ENCODE measurements at places on chromosomes 3 and 15.

DNA sequence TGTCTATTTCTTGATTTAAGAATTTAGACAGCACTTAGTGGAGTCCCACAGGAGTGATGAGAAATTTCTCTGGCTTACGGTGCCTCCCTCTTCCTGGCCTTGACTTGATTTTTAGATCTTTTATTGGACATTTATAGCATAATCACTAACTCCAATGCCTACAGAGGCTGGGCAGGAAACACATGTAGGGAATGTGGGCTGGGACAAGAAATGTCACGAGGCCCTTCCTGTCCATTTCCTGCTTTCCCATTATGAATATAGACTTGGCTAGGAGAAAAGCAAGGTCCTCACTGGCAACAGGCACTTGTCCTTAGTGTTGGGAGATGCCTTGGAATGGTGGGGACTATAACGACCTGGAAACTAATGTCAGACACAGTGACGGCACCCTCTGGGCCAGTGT, 100.3 kb downstream of the MYLK start:
- DNase-seq: no peak

DNA sequence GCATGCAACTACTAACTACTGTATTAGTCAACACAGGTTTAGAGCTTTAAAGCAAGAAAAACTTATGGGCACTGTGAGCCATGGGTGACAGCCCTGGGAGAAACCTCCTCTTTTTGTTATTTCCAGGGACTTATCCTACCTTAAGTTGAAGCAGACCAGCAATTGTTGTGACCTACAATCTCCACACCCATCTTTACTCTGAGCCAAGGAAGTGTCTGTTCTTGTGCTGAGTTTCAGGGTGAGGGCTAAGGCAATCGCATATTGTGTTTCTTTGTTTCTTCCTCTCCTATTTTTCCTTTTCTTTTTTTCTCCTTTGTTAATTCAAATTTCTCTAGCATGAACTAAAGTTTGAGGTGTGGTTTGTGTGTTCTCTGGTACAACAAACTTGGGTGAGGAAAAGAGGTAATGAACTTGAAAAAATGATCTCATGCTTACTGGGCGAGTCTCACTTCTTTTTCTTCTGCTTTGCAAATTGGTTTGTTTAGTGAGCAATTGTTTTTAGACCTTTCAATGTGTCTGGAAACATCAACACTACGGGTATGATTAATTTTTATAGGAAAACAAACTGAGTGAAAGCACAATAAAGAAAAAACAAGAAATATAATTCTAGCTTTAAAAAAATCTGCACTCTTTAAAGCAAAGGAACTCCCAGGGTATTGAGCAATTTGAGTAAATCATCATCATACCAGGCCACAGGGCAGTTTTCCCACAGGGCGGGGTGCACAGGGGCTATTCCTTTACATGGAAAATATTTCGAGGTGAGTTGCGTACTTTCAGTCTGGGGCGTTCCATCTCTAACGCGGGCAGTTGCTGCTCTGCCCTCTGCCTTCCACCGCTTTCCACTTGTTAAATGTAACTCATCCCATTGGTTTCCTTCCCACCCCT, 2.7 kb downstream of the UPK1B start:
- DNase-seq: no peak

DNA sequence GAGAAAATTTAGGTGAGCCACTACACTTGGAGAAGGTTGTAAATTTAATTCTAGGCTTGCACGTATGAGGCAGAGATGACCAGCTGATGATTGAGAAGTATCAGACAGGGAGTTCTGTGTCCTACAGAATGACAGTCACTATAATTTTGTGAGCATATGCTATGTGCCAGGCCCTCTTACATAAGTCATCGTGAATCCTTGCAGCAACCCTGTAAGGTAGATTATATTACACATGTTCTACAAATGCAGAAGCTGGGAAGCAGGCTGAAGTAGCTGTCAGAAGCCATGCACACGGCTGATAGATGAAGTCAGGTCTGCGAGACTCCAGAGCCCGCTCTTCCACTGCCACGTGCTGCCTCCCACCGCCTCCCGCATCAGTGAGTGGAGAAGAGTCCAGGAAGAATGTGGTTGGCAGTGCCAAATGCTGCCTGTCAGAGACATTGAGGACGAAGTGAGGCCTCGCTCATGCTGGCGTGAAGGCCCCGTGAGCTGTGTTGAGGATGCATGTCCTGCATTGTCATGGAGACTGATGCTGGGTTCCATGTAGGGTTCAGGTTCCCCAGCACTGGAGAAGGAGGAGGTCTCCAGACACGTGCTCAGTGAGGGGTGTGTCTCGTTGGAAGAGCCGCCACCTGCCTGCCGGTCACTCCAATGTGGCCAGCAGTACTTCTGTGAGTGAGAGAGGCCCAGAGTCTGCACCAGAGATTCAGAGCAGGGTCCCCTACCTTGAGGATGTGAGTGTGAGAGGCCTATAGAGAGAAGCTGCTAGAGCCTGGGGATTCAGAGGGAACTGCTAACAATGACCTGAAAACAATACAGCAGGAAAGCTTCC, 123.3 kb upstream of the PLXNA1 start:
- DNase-seq: no peak

DNA sequence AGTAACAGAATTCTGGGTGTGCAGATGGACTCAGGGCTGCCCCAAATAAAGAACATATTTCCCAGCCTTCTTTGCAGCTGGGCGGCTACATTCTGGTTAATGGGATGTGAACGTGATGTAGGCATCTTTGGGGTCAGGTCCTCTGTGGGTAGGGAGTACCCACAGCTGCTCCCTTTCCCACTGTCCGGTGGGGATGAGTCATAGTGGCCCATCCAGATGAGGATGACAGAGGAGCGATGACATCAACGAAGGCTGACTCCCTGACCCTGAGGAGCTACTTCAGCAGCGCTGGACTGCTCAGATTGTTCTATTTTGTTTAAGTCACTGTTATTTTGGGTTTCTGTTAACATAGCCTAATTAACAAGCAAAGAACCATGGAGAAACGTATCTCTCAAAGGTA, 38.0 kb downstream of the SRPRB start:
- no peak for DNase-seq

GRCh38 chr15:40481341-40482074, 10.7 kb downstream of the CHST14 start:
- no peak for DNase-seq

- DNase-seq: no peak
These were observed 261.8 kb upstream of the CBLB start for GRCh38 chr3:106130384-106131198.

GRCh38 chr3:38235466-38235865, 30.1 kb upstream of the SLC22A13 start:
- no peak for DNase-seq

DNA sequence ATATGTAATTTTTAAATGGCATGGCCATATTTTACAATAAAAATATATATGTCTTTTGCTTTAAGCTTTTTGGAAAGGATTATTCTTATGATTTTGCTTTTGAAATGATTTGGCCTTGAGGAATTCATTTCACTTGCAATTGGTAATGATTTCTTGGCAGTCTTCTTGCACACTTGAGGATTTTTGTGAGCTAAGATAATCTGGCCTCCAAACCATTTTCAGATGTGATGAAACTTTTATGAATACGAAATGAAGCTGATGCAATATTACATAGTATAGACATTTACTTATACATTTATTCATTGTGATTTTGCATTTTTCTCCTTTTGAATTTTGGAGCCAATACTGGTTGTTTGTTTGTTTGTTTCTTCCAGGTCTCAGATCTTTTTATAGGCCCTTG, 6.4 kb upstream of the SH2D7 start:
- DNase-seq: no peak

DNA sequence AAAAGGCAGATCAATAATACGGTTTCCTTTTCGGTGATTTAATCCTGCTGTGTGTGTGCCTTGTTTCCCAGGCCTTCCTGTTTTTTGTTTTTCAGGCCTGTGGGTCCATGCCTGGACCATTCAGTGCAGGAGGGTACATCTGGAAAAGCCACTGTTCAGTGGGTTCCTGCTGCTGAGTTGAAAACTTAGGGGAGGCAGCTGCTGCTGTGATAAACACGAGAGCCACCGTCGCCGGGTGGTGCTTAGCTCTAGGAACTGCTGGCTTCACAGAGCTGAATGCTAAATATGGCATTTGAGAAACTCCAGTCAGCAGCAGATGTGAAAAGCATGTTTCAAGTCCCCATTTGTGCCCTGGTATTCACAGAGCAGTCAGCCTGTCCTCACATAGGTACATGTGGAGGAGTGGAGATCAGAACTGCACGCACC, 44.0 kb downstream of the SYNM start:
- no peak for DNase-seq

DNA sequence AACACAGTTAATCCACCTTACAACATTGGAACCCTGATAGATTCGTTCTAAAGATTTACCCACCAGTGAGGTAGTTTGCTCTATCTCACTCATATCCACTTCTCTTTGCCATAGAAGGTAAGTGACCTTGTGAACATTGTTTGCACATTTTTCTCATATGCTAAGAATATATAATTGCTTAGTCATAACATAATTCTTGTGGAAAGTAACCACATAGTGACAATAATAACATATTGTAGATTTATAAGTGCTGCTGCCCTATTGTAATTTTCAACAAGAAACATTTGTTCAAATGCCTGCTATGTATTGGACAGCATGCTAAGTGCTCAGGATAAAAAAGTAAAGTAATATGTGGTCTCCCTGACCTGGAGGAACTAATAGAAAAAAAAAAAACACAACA, 554.2 kb upstream of the KCNMB2 start:
- DNase-seq: no peak

DNA sequence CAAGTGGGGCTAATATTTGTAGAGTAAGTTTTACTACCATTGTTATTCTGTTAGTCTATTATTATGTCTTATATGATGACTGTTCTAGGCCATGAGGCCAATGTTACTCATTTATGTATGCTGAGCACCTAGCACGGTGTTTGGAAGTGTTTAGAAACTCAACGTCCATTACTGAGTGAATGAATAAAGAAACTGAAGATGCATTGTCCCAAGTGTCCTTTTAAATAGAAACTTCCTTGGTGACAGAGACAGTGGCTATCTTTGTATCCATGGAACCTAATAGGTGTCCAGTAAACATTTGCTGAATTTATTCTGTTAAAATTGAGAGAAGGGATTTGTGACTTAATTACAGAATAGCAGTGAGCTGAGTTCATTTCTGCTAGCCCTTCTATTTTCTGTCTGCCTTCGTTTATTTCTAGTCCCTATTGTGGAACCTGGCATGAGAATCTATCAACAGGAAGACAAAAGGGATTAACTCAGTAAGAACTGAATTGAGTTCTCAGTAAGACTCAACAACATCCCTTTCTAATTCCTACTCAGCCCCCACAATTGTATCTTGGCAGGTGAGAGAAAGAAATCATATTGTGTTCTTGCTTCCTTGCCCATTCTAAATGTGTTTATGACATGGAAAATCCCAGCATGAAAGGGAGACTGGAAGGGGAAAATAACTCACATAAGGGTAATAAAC, 246.6 kb upstream of the LRRC3B start:
- no peak for DNase-seq

GRCh38 chr3:88101142-88101541, 42.1 kb downstream of the ZNF654 start:
- no peak for DNase-seq

DNA sequence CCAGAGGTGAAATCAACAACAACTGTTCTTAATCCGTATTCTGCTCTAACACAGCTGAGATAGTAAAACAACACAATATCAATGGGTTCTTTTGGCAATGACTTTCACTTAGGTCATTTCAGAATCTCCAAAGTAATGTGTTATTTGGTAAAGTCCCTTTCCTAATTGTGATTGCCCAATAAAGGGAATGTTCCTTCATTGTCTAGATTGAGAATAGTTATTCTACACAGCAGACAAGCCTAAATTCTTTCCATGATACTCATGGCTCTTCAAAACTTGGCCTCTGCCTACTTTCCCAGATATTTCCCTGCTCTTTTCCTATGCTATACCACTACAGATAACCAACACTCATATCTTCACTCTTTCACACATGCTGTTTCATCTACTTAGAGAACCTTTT, 219.8 kb downstream of the FMN1 start:
- DNase-seq: no peak

- DNase-seq: no peak
These were observed 27.4 kb upstream of the SRGAP3 start for GRCh38 chr3:9276761-9277370.

DNA sequence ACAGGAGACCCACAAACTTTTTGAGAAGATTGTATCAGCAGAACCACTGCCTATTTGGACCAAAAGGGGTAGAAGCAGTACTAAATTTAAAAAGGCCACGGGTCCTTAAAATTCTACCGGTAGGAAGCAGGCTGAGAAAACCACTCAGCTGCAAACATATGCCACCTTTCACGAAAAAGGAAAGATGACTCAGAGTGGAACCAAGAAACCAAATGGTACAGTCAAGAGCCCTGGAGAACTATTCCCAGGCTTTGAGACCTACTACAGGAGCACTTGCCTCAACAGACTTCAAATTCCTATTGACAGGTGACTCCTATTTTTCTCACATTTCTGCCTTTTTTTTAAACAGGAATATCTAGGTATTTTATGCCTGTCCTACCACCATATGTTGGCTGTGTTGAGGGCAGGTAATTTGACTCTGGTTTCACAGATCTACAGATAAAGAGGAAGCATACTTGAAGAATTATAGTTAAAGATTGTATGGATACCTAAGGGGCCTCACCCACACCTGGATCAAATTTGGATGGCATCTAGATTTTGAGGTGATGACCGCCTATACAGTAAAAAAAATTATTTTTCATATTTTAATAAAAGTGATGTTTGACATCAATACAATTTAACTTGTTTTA, 10.1 kb downstream of the GOLIM4 start:
- no peak for DNase-seq

DNA sequence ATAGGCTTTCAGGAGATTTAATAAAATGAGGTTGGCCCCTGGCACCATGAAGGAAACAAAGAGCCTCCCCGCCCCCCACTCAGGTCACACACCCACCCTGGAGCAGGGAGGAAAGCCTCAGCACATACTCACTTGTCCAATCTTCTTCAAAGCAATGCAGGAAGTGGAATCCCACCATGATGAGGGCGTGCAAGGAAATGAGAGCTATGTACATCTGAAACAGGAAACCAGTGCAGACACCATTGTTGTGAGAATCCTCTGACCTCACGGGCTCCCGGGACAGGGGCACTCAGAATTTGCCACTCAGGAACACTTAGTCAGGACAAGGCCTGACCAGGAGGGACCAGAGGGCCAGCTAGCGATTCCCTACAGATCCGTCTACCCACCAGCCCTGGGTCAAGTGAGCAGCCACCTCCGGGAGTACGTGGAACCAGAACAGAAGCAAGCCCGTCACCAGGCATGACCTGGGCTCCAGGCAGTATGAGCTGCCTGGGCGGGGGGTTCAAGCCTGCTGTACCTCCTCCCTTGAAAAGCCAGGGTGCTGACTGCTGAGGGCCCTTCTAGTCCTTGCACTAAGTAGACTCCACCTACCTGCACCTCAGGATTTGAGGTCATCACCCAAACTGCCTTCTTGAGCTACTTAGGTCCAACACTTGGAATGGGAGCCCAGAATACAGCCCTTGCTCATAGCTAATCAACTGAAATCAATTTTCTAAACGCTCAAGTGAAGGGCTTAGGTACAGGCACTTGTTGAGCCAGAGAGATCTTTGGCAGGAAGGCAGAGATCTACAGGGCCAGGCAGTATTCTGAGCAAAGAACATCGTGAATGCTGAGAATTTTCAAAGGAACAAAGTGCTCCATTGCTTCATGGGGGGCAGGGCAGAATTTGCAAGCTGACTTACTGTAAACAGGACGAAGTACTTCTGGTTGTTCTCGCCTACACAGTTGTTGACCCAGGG, 42.7 kb downstream of the ZDHHC3 start:
- no peak for DNase-seq

All from CD4-positive, alpha-beta T cell treated with Interleukin-4 for 4 hours (primary cell).